ENCODE measurements at places on chromosomes 5 and 9.

- no peaks in the 10 kb centered on the region for H3K36me3 ChIP-seq
- no peak overlapping the region for H3K4me3 ChIP-seq
- H3K27me3 ChIP-seq, result no peaks in the 10 kb centered on the region
- peak overlapping the region; percentile 64 for H3K27ac ChIP-seq
These were observed 55.9 kb upstream of the KLF9 start for GRCh38 chr9:70470050-70471015.

DNA sequence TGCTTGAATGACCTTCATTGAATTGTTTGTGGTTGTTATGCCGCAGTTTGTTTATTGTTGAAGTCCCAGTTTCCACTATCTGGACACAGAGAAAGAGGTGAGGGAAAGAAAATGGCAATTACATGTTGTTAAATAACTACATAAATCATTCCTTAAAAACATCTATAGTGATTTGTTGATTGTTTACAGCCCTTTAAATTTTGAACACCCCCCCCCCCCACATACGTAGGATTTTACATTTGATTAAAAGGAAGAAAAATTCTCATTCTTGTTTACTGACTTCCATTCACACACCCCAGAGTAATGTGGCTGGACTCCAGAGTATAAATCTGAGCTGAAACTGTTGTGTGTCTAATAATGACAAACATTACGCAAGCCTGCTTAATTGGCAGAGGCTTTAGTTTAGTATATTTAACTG is 87.1 kb upstream of the FAM174A start:
- H3K27ac ChIP-seq, result no peak overlapping the region
- H3K36me3 ChIP-seq, result no peaks in the 10 kb centered on the region
- no peak for DNase-seq
- H3K27me3 ChIP-seq, result no peaks in the 10 kb centered on the region
- no peaks in the 10 kb centered on the region for H3K4me1 ChIP-seq

GRCh38 chr9:26170190-26170589 is 491.9 kb upstream of the TUSC1 start:
- H3K27ac ChIP-seq, result no peak overlapping the region
- no peaks in the 10 kb centered on the region for H3K36me3 ChIP-seq
- H3K27me3 ChIP-seq, result no peaks in the 10 kb centered on the region
- no peak overlapping the region for H3K4me3 ChIP-seq

DNA sequence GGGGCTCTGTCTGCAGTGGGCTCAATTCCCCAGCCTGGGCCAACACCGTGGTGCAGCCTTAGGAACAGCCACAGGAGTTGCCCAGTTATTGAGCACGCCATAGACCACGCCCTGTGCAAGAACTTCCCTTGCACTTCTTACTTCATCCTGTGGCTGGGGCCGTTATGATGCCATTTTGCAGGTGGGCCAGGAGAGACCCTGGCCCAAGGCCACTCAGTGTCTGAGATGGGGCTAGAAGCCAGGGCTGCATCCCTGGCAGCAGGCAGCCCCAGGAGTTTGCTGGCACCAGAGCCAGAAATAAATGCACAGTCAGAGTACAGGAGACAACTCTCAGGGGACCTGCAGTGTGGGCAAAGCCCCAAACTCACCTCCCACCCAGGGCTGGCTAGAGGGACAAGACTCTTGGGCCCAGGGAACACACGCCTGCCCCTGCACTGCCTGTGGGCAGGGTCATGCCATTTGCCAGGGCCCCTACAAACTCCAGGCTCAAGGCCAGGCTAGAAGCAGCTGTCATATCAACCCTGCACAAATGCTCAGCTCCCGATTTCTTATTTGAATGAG is 6.7 kb downstream of the CORO2A start:
- H3K4me3 ChIP-seq, result no peak overlapping the region
- no peaks in the 10 kb centered on the region for H3K27me3 ChIP-seq
- DNase-seq, result no peak
- H3K36me3 ChIP-seq, result no peaks in the 10 kb centered on the region
- peaks cover 5% of the 10 kb centered on the region for H3K4me1 ChIP-seq

GRCh38 chr5:27124590-27124989 is 86.2 kb upstream of the CDH9 start:
- H3K36me3 ChIP-seq, result no peaks in the 10 kb centered on the region
- H3K4me3 ChIP-seq, result no peak overlapping the region
- H3K4me1 ChIP-seq, result no peaks in the 10 kb centered on the region
- no peak overlapping the region for H3K27ac ChIP-seq

DNA sequence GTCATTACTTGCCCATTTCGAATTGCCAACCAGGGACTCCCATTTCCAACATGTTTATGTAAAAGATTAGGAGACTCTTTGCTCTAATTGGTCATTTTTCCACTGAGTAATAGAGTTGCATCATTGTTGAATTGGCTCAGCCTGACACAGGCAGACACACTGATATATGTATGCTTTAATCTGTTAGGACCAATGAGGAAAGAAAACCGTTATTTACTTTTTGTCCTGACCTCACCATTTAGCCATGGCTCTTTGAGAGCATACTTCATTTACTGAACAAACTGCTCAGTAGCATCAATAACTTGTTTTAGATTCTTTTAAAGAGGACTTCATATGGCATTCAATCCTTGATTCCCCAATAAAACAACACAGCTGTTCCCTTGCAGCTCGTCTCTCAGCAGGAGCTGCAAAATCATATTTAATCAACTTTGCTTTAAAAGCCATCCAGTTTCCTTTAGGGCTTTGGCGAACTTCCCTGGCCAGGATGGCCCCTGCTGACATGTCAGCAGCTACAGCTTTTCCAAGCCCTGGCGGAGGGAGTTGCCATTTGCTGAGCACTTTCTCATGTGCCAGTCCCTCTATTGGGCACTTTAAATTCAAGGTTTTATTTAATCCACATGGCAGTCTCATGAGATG is 251.5 kb upstream of the TNC start:
- no peaks in the 10 kb centered on the region for H3K27me3 ChIP-seq
- DNase-seq, result peak; percentile 33
- no peaks in the 10 kb centered on the region for H3K36me3 ChIP-seq
- no peak overlapping the region for H3K27ac ChIP-seq
- no peak overlapping the region for H3K4me3 ChIP-seq

GRCh38 chr5:171667341-171668096 is 118.1 kb upstream of the SMIM23 start:
- DNase-seq, result peak; percentile 55
- no peaks in the 10 kb centered on the region for H3K36me3 ChIP-seq
- H3K27me3 ChIP-seq, result peaks cover 6% of the 10 kb centered on the region

DNA sequence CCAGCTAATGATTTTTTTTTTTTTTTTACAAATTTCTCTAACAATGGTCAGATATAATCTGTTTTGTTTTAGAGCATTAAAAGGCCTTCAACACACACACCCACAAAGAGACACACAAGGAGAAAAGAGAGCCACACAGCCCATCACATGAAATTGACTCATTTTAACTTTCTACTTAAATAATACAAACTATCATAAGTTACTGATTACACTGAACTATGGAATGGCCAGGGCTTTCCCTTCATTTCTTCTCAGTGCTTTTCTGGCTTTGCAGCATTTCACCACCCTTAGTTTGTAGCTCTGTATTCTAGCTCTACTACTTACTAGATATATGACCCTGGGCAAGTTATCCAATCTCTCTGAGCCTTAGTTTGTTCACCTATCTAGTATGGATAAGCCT is 13.2 kb downstream of the REEP5 start:
- H3K27ac ChIP-seq, result no peak overlapping the region
- no peaks in the 10 kb centered on the region for H3K27me3 ChIP-seq
- H3K36me3 ChIP-seq, result no peaks in the 10 kb centered on the region

DNA sequence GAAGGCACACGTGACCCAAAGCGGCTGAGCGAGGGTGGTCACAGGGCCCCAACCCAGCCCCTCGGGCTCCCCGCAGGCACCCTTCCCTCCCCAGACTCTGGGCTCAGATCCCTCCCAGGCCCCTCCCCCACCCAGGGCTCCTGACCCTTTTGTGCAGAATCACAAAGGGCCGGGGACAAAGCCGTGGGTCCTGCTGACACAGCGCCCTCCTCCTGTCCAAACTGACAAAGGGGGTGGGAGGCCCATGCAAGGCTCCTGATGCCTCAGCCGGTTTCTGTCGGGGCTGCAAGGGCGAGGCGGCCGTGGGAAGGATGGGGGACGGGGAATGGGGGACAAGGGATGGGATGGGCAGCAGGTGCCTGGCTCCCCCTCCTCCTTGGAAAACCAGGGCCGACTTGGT is 43.5 kb upstream of the UBAC1 start:
- H3K27ac ChIP-seq, result no peak overlapping the region
- no peak for DNase-seq
- H3K4me3 ChIP-seq, result no peak overlapping the region
- H3K4me1 ChIP-seq, result peaks cover 50% of the 10 kb centered on the region
- no peaks in the 10 kb centered on the region for H3K27me3 ChIP-seq

DNA sequence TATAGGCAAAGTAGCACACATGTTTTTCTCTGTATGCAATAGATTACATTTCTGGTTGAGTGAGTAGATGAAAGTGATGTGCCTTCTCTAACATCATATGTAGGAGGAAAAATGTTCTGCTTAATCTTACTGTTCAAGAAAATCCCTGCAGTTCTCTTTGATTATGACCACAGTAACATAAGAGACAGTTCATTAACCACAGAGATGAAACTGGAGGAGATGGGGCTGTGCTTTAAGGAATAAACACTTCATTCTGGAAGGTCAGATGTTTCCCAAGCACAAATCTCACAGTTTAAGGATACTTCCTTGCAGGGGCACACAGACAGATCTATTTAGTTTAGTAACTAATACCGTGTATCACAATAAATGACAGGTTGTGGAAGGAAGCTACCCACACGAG is 150.2 kb downstream of the SEMA5A start:
- H3K4me3 ChIP-seq, result no peak overlapping the region
- no peaks in the 10 kb centered on the region for H3K4me1 ChIP-seq
- no peaks in the 10 kb centered on the region for H3K27me3 ChIP-seq
- no peak overlapping the region for H3K27ac ChIP-seq
- no peak for DNase-seq
- no peaks in the 10 kb centered on the region for H3K36me3 ChIP-seq

GRCh38 chr5:671459-672328 is 21.5 kb downstream of the TPPP start:
- H3K27me3 ChIP-seq, result no peaks in the 10 kb centered on the region
- peak; percentile 86 for DNase-seq
- no peaks in the 10 kb centered on the region for H3K36me3 ChIP-seq
- peaks cover 18% of the 10 kb centered on the region for H3K4me1 ChIP-seq
- H3K27ac ChIP-seq, result no peak overlapping the region

GRCh38 chr9:110623462-110624025 is 44.0 kb upstream of the SVEP1 start:
- H3K27ac ChIP-seq, result no peak overlapping the region
- no peaks in the 10 kb centered on the region for H3K27me3 ChIP-seq
- no peaks in the 10 kb centered on the region for H3K4me1 ChIP-seq
- no peak overlapping the region for H3K4me3 ChIP-seq
- peak; percentile 75 for DNase-seq

DNA sequence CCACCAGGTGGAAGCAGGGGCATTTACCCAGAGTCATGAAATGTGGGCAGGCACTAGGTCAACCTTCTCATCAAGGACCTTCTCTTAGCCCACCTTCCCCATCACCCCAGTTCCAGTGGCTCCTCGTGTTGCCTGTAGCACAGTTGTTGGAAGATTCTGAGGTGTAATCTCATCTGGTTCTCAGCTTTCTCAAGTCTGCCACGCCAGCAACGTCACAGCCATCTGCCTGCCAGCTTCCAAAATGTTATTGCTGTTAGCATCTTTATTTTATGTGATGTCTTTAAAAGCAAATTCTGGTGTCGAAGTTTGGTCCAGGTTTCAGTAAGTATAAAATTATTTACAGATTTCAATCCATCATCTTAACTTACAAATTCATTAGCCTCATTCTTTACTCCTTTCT is 10.7 kb downstream of the C9orf153 start:
- no peaks in the 10 kb centered on the region for H3K4me1 ChIP-seq
- H3K36me3 ChIP-seq, result no peaks in the 10 kb centered on the region
- DNase-seq, result no peak
- H3K4me3 ChIP-seq, result no peak overlapping the region
- no peak overlapping the region for H3K27ac ChIP-seq
- no peaks in the 10 kb centered on the region for H3K27me3 ChIP-seq

DNA sequence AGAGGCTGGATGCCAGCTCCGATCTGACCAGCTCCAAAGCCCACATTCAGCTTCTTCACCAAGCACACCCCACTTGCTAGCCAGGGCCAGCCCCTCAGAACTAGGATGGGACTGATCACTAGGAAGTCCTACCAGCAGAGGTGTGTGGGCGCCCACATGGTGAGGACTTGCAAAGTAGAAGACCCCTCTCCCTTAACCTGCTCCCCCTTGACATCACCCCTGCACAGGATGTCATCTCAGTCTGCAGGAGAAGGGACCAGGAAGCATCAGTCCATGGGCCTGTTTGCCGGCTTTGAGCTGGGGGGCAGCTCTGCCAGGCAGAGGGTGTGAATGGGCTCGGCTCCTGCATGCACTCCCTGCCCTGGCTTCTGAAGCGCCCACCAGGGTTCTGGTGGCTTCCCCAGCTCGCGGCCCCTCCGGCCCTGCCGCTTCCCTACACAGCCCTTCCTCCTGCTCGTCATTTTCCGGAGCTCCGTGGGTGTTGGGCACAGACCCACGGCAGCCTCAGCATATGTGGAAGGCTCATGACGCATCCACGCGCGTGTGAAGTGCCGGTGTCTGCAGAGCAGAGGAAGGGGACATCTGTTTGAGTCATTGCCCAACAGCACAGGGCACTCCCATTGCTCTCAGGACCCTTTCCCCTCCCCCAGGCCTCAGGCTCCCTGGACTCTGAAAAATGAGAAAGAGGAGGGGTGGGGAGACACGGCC is 3.7 kb upstream of the FAM78A start:
- no peaks in the 10 kb centered on the region for H3K36me3 ChIP-seq
- H3K4me3 ChIP-seq, result no peak overlapping the region
- no peak overlapping the region for H3K27ac ChIP-seq

DNA sequence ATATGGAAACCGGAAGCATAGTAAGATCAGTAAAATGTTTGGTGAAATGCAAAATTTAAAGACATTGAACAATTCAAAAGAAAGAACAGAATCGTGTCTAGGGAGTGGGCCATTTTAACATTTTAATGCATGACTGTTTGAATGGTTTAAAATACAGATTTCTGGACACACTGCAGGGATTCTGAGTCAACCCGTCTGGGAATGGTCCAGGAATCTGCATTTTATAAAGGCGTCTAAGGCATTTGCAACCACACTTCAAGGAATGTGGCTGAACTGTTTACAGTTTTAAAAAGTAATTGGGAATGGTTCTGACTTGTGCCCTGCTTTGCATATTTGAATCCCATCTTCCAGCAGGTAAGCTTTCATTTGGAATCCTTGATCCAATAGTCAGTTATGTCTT is 811.7 kb upstream of the WWC1 start:
- no peaks in the 10 kb centered on the region for H3K27me3 ChIP-seq
- H3K4me3 ChIP-seq, result no peak overlapping the region
- no peak overlapping the region for H3K27ac ChIP-seq
- H3K4me1 ChIP-seq, result no peaks in the 10 kb centered on the region
- no peaks in the 10 kb centered on the region for H3K36me3 ChIP-seq

All from hepatocyte (in vitro differentiated cells).